ENCODE measurements at places on chromosomes 11 and 22.
A peak's percentile ranks its signal among the peaks of the same experiment; 100 is the strongest.

GRCh38 chr11:78605296-78605695 is 30.6 kb upstream of the NARS2 start:
- no peak for DNase-seq

DNA sequence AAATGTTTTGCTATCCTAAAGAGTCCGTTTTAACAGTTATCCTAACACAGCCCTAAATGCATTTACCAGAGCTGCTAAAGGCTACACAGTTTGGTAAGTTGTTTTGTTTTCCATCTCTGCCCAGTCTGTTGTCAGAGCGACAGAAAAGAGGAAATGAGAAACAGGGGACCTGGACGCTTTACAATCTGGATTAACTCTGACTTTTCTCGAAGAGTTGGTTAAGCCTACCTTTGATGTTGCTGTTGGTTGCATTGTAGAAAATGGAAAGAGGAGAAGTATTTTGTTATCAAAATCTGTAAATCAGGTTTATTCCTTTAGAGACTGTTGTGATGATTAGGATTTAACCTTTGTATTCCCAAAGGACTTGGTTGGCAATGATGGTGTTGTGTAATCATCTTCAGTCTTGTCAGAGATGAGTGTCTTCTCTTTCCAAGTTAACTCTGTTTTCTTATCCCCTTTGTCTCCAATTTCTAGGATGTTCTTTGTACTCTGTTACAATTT is 481 bp downstream of the ANGPTL5 start:
- DNase-seq: no peak

DNA sequence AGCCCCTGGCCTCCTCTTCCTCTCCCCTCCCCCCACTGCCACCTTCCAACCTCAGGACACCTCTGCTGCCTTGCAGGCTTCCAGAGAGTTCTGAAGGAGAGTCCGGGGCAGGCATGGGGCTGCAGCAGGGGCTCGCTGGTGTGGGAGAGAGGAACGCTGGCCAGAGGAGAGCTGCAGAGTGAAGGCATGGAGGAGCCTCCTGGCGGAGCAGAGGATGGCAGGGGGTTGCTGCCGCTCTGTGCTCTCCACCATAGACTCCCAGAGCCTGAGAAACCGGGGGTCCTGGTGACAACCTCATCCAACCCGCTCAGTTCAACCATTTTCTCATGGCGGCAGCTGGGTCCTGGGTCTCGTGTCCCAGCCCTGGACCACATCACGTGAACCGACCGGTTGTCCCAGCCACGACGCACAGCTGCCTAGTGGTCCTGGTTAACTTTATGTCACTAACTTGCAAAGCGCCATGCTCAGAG is 17.5 kb downstream of the MRGPRG start:
- no peak for DNase-seq

GRCh38 chr11:63699896-63700295 is 18.6 kb downstream of the RTN3 start:
- DNase-seq: no peak

DNA sequence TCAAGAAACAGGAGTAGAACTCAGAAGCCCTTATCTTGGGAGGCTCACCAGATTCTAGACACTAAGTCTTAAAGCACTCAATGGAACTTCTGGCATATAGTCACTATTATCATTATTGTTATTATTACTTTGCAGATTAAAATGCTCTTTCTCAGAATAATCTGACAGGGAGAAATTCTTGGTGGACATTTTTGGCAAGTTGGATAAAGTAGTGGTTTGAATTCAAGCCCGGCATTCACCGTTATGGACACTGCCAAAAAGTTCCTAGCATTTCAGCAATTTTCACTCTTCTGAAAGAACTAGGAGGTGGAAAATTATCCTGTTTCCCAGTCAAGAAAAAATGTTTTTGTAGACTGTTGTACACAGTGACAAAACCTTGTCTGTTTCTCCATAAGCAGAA is 179.6 kb upstream of the ISX start:
- DNase-seq: no peak

DNA sequence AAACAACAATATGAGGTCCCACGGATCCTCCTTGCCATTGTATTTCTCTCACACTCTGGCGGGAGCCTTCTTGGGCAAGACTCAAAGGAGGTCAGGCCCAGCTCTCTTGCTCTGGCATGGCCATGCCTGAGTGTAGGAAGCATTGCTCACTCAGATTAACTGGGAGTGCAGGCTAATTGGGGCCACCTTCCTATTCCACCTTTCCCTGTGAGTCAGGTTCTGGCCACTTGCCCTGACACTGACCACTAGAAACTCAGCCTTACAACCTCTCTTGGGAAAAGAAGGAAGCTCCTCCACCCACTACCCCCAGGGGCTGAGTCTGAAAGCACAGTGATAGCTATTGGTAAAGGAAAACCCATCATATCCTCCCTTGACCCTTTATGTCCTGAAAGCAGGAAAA is 121.8 kb upstream of the NTM start:
- DNase-seq: no peak

- peak; percentile 2 for DNase-seq
Measured at GRCh38 chr11:32259641-32260081, 168.8 kb downstream of the RCN1 start.

DNA sequence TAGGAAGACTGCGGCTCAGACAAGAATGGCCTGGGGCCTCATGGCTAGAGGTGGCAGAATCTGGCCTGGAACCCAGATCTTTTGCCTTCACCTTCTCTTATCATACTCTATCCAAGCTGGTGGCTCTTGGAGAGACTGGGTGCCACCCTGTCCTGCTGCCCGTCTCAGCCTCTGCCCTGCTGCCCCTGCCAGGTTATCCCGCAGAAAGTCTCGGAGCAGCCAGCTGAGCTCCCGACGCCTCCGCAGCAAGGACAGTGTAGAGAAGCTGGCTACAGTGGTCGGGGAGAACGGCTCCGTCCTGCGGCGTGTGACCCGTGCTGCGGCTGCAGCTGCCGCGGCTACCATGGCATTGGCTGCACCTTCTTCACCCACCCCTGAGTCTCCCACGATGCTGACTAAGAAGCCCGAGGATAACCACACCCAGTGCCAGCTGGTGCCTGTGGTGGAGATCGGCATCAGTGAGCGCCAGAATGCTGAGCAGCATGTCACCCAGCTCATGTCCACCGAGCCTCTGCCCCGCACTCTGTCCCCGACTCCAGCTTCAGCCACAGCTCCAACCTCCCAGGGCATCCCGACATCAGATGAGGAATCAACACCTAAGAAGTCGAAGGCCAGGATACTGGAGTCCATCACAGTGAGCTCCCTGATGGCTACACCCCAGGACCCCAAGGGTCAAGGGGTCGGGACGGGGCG is 5.9 kb downstream of the INCENP start:
- no peak for DNase-seq

- DNase-seq: no peak
Measured at GRCh38 chr11:13328286-13328685, 50.7 kb downstream of the BMAL1 start.

DNA sequence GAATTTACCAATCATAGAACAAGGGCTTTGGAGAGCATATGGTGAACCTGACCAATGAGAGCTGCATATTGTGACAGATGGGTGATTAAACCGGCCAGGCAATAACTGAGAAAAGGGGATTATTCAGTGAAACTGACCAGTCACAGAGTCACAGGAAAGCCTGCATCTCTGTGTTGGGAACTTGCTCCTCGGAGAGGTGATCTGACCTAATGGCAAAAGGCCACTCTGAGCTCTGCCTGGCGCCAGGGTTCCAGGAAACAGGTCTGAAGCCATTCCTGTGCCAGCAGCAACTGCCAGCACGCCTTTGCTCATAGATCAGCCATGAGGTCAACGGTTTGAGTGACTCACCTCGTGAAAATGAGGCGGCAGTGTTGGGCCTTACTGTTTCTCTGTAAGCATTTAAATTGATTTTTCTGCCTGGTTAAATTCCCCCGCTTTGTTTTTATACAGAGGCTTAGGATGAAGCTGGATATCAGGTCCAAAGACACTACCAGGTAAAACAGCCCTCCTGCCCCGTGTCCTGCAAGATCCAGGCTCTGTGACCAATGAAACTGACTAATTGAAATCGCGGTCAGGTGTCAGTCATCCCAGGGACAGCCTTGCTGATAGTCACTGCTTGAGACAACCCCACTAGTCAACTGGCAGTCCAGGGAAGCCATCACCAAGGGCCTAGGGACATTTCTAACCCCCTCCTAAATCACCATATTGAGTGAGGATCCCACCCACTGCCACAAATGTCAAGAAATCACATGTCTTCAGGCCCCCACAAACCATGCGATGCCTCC is 35.8 kb upstream of the MYOD1 start:
- no peak for DNase-seq

DNA sequence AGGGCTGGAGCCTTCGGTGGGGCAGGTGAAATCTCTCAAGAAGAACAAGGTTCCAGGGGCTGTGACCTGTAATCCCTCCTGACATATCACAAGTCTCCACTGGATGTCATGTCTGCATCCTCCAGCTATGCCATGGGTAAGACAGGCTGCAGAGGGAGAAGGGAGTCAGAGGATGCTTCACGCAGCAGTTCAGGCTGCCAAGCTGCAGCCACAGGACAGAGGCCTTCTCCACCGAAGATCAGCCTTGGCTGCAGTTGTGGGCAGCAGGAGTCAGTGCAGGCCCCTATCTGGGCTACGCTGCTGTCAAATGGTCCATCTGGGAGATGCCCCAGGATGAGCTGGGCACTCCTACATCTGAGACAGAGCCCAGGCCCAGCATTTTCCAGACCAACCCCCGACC is 25.0 kb downstream of the DKK3 start:
- no peak for DNase-seq

GRCh38 chr11:99548264-99548663 is 527.5 kb downstream of the CNTN5 start:
- DNase-seq: no peak

GRCh38 chr11:123316003-123316402 is 114.1 kb upstream of the GRAMD1B start:
- DNase-seq: no peak

- DNase-seq: no peak
Measured at GRCh38 chr11:59778122-59778521, 22.9 kb downstream of the STX3 start.

DNA sequence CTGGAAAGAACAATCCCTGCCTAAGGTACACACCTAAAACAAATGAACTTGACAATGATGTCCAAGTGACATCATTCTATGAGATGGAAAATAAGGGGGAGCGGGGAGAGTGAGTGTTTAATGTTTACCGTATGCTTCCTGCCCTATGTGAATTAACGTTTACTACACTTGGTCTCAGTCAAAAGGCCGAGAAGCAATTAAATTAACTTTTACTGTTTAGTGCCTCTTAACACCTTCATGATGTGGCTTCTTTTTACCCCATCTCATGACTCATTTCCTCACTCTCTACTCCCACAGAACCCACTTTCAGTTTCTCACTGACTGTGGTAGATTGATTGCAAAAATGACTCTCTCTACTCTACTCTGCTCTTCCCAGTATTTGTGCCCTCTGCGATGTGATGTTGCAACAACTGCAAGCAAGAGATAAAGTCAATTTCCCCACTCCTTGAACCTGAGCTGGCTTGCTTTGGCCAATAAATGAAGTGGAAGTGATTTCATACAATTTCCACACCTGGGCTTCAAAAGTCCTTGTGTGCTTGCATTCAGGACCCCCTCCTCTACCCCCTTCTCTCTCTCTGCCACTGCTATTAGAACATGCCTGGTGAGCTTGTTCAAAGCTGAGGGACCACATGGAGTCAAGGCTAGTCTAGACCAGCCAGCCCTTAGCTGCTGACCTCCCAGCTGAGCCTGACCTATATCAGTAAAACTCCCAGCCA is 11.6 kb upstream of the ALKBH3 start:
- DNase-seq: no peak

DNA sequence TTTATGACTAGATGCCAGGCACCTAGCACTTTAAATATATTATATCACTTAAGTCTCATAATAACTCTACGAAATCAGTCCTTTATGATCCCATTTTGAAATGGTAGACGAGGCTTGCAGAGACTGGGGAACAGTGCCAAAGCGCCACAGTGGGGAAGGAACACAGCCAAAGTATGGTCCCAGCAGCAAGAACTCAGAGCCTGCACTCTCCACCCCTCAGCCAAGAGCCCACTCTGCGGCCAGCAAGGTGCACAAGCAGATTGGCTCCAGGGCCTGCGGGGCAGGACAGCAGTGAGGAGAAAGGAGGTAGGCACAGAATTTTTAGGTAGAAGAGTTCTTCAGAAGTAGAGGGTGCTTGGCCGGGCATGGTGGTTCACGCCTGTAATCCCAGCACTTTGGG is 61.4 kb downstream of the NRXN2 start:
- DNase-seq: no peak

DNA sequence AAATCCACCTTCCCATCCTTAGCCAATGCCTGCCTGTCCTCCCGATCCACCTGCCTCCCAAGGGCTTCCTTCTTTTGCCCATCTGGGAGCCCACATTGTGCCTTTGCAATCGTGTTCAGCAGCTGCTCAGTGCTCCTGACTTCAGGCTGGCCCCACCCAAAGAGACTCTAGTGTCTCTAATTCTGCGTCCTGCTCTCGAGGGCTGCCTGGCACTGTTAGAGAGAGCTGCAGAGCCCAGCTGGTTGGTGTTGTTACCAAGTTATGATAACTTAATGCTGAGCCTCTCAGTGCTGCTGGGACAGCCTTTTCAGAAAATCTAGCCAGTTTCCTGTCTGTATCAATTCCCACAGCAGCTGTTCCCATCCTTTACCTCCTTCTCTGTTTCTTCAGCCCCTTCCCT is 69.1 kb downstream of the MICAL2 start:
- DNase-seq: no peak

DNA sequence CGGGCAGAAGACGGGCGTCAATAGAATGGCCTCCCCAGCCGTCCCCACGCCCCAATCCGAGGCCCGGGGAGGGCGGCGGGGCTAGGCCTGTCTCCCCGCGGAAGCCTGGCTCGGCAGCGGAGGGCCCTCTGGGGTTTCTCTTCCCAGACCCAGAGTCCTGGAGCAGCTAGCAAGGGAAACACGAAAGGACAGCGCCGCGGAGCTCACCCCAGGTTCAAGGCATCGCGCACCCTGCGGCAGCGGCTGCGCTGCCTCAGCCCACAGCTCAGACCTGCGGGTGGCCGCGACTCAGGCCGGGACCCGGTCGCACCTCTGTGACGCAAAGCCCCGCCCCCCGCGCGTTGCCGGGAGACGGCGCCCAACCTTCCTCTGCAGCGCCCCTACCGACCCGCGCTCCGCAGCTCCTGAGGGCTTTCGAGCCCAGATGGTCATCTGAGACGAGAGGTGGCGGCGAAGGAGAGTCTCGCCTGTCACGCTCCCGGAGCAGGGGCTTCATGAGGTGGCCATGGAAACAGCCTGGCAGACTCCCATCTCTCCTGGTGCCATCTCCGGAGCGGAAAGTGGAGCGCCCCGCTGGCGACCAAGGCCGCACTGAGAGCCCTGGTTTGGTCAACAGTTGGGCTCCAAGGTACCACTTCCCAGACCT is at the start of gene RNF141:
Gene RNF141 (minus strand): TSS at position 273 of the 646 bp plus-strand sequence. CDS start 7,029 bp downstream, outside the sequence.
- DNase-seq: peak; percentile 95

All from stimulated activated CD4-positive, alpha-beta T cell treated with anti-CD3 and anti-CD28 coated beads, Interleukin-4, amount 100 ng/mL, for 48 hours (primary cell).